ENCODE measurements at places on chromosomes 4 and X.
A peak's percentile ranks its signal among the peaks of the same experiment; 100 is the strongest.

- no peak for DNase-seq
Observed at GRCh38 chr4:59837751-59838150, 1362.4 kb upstream of the ADGRL3 start.

- DNase-seq: no peak
Observed at GRCh38 chr4:54482529-54483200, 175.1 kb upstream of the KIT start.

DNA sequence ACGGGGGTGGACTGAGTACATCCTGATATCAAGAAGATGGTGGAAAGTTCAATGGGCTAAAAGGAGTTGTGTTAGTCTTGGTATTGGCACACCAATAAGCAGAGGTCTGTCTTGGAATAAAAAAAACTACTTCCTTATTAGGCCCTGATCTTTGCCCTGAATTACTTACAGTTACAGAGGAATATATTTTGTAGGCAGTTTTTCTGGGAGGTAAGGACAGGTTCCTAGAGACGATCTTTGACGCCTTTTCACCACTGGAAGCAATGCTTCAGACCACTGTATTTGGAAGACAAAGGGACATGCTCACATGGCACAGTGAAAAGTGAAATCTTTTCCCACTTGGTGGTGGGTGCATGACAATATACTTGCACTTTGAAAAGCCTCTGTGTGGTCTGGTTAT lies 618 bp upstream of the XK start:
- DNase-seq: no peak

- no peak for DNase-seq
Observed at GRCh38 chrX:20712811-20713210, 446.1 kb upstream of the RPS6KA3 start.

DNA sequence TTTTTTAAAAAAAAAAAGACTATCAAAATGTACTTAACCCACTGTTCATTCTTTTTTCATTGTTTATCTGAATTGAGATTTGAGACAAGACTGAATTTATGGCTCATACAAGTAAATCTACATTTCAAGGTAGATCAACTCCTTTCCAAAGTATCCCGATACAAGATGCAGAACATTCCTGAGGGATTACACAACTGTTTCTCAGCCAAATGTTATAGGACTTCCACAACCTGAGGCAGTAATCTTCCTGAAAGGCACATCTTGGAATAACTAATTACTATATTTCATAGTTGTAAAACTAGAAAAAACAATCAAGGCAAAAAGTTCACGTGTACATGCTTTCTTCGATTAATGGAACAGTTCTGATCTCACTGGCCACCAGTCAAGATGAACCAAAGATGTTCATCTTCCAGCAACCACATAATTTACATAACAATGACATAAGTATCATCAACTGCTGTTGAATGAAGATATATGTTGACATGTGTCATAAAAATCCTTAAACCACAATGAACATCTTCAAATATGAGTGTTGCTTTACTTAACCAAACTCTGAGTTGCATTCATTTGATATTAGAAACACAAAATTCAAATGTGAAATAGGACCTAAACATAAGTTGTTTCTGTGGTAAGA lies 225.2 kb upstream of the DKK2 start:
- no peak for DNase-seq

GRCh38 chr4:148515248-148515647 lies 73.0 kb upstream of the NR3C2 start:
- DNase-seq: peak; percentile 14

GRCh38 chr4:55545641-55546505 lies 836 bp downstream of the CLOCK start:
- DNase-seq: peak; percentile 44

DNA sequence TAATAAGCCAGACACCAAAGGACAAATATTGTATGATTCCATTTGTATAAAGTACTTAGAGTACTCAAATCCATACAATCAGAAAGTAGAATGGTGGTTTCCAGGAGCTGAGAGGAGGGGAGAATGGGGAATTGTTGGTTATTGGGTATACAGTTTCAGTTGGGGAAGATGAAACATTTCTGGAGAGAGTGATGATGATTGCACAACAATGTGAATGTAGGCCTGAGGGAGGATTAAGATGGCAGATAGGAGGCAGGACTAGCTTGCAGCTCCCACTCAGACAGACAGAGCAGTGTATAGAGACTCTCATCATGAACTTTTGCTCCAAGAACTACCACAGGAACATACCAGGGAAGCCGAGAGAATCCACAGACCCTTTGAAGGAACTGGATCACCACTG lies 75.7 kb upstream of the PAK3 start:
- no peak for DNase-seq

All from stromal cell of bone marrow (primary cell).